ENCODE measurements at places on chromosomes 3 and 15.

DNA sequence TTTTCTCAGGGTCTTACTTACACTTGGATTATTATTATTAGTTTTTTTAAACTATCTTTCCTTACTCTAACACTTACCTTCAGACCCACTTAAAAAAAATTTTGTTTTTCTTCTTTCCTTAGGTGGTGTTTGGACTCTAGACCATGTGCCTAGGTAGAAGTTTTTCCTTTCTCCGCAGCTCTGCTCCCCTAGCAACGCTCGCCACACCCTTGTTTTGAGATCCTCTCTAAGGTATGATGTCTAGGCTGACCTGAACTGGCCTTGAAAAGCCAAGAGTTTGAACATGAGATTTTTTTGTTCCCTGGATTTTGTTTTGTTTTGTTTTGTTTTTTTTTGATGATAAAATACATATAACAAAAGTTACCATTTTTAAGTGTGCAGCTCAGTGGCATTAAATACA lies 16.2 kb downstream of the ZNF592 start:
- DNase-seq = no peak

DNA sequence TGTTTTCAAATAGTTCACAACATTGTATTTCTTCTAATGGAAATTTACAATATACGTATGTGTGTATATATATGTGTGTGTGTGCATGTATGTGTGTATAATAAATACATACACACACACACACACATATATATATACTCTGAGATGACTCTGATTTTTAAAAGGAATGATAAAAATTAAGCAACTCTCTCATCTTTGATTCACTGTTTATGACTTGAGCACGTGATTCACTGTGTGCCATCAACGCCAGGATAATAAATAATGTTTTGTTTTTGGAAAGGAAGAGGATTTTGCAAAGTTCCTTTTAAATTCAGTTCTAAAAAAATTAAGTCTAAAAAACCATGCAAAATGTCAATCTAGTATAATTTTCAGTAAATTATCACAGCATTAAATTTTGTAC lies 132.4 kb downstream of the P3H2 start:
- no peak for DNase-seq

DNA sequence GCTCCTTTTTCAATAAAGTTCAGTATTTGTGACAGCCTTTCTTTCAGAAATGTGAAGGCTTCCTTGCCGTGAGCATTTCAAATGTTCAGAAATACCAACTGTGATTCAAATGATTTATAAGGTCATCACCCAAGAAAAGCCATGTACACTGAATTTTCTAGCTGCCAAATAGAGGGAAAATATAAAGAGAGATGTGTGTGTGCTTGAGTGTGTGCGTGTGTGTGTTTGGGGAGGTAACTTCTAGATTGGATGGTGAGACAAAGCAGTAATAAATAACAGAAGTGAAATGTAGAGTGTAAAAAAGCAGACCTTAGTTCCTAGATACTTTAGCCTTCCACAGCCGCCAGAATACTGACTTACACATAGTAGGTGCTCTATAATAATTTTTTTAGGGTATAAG lies 577.4 kb downstream of the TBL1XR1 start:
- no peak for DNase-seq

- no peak for DNase-seq
Measured at GRCh38 chr3:71117572-71118247, 465.8 kb downstream of the FOXP1 start.

GRCh38 chr3:108178676-108179075 lies 43.5 kb downstream of the IFT57 start:
- DNase-seq = no peak

GRCh38 chr3:179156170-179156569 lies 8.0 kb downstream of the PIK3CA start:
- DNase-seq = no peak

DNA sequence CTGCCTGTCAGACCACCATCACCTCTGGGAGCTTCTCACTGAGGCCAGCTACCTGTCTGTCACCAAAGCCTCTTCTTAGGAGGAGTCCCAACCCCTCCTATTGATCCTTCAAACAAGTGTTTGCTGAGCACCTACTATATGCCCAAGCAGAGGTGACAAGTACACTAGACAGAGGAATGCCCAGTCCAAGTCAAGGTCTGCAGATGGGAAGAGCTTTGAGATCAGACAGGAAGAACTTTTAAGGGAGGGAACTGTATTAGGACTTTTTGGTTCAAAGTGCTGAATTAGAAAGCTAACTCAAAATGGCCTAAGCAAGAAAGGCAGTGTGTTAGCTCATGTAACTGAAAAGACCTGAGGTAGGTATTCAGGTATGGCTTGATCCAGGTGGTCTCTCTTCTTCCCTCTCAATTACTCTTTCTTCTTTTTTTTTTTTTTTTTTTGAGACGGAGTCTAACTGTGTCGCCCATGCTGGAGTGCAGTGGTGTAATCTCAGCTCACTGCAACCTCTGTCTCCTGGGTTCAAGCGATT lies 3.6 kb upstream of the RAD18 start:
- DNase-seq = no peak

- DNase-seq = no peak
Measured at GRCh38 chr3:97232393-97233034, 418.1 kb downstream of the EPHA6 start.

DNA sequence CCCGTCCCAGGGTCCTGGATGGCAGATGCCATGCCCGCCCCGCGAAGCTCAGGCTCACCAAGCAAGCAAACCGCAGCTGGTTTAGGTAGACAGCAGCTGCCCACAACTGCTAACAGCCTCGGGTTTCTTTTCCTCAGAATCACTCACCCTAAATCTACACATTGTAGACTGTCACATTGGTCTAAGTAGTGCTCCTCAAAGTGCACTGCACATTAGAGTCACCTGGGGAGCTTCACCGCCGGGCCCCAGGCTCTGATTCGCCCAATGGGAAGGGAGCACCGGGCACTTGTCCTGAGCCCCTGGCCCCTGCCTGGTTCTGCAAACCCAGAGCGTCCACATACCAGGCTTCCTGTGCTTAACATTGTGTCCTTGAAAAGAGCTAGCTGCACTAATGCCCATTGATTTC lies 752 bp downstream of the OCA2 start:
- no peak for DNase-seq

- no peak for DNase-seq
Measured at GRCh38 chr3:133428552-133428951, 28.7 kb downstream of the BFSP2 start.

Measured in putamen (tissue), 1 donor.